ENCODE measurements at places on chromosomes 13 and 19. TPM values are rescaled to one million over a fixed set of nuclear protein-coding genes. Genes with fewer than 3 reads are reported as not detected.
A peak's percentile ranks its signal among the peaks of the same experiment; 100 is the strongest.

DNA sequence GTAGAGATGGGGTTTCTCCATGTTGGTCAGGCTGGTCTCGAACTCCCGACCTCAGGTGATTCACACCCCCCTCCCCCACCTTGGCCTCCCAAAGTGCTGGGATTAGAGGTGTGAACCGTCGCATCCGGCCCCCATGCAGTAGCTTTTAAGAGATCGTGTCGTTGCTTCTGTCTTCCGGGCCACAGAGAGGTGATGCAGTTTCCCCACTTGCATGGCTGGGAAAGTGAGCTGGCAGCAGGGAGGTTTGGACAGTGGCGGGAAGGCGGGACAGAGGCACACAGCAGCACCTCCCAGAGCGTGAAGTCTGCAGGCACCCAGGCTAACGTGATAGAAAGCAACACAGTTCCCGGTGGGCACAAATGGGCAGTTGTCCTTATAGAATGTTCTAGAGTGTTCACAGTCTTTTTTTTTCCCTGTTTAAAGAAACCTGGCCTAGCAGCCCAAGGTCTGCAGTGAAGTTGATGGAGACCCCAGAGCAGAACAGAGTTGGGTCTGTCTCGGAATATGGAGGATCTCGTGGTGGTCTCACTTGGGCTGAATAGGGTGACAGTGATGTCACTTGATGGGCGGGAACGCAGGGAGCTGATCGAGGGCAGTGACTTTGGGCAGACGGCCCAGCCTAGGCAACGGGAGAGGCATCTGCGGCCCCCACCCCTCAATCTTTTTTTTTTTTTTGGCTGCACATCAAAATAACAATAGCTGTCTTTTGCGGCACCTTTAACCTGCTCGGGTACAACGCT is 4.9 kb downstream of the UHRF1 start:
- no peak for DNase-seq

The EXOC3L2 gene
- not detected for total RNA-seq

DNA sequence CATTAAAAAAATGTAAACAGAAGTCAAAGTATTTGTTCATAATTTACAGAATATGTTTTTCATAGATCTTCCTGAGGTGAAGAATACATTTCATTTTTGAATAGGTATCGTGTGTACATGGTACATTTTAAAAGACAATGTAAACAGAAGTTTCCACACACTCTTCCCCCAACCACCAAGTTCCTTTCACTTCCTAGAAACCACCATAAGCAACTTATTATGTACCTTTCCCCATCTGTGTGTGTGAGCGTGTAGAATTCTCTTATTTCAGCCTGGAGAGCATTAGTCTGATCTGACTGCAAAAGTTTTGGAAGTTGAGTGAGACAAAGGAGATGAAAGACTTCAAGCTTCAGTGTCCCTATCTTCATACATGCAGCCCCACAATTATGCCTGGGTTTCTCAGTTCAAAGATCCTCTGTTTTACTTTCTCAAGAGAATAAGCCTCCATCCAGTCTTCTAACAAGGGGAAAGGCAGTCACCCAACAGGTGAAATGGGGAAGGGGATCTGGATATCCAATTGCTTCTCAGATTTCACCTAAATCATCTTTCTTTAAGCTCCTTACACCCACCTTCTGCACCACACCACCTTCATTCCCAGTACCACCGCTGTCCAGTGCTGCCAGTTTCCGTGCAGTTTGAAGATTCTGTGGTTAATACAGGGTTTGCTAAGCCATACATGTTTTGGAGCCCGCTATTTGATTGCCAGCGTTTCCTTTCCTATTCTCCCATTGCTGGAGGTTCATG is 2.1 kb downstream of the TEX30 start:
- no peak for DNase-seq

DNA sequence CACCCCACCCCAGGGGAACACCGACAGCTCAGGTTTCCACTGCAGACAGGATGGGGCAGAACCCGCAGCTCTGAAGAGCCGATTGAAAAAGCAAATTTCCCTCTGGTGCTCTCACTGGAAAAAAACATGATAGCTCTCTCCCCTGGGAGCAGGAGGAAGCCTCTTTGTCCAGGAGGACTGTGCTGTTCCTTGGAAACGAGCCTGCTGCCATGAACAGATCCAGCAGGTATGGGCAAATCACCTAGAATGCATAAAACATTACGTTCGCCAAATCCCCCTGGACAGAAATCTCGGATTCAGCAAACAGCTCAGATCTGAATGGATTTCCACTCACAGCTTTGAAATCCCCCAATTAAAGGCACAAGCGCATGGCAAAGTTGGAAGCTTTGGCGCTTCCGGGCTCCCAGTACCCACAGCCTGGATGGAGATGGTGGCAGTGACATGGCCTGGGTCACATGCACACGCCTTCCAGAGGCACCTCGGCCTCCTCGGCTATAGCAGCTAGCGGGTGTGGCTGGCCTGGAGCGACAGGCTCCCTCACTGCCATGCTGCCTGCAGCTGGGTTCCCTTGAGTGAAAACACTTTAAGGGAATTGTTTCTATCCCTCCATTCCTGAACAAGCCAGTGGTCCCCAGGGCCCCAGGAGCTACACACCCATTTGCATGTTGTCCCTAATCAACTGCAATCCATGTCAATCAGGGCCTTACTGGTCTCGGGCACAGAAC is 59.1 kb downstream of the CEBPG start:
- no peak for DNase-seq

The GDF15 gene
- 217 TPM for total RNA-seq

The GPC6 gene
- 2.1 TPM for total RNA-seq

The DMKN gene
- total RNA-seq, result 85.4 TPM

- peak; percentile 99 for DNase-seq
Observed at GRCh38 chr19:12440541-12441316, at the start of gene ZNF443. TSS of gene ZNF443 (minus strand) at chr19:12441021. CDS start at chr19:12440914, 107 bp downstream.

The CGB1 gene
- total RNA-seq, result not detected

The EBPL gene
- total RNA-seq, result 116 TPM

The SAMD1 gene
- total RNA-seq, result 188 TPM

GRCh38 chr13:35388441-35389355 is 87.8 kb downstream of the MAB21L1 start:
- DNase-seq, result no peak

DNA sequence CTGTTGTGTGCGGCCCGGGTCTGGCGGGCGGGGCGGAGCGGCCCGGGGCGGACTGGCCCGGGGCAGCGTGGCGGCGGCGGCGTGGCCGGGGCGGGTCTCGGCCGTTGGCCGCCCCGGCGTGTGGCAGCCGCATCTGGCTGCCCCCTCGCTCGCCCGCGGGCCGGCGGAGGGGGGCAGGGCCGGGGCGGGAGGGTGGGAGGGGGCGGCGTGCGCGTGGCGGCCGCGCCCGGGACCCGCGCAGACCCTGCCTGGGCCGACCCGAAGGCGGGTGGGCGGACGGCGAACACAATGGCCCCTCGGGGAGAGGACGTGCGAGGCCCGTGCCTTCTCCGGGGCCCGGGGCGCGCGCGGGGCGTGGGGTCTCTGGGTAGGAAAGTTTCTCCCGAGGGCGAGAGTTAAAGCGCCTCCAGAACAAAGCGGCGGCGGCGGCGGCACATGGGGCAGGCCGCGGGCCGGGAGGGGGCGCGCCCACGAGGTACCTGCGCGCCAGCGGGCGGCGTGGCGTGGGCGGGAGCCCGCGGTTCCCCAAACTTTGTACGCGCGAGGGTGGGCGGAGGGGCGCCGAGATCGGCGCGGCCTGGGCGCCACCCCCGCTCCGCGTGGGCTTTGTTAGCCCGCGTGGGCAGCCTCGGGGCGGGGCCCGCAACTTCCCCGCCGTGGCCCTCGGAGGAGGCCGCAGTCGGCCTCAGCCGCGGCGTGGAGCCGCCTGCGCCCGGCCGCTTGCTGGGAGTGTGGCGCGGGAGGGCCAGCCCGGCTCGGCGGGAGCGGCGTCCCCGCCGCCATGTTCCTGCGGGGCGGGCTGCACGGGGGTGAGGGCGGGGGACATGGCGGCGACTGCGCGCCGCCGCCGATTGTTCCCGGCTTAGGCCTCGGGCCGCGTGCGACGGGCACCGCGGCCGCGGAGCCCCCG is 764 bp downstream of the MIR17HG start:
- DNase-seq, result no peak

- no peak for DNase-seq
Observed at GRCh38 chr19:30634131-30634830, 262.1 kb downstream of the ZNF536 start.
